ENCODE measurements at places on chromosomes 5 and 9. TPM values are rescaled to one million over a fixed set of nuclear protein-coding genes. Genes with fewer than 3 reads are reported as not detected.
A peak's percentile ranks its signal among the peaks of the same experiment; 100 is the strongest.

MUSK gene
- total RNA-seq: 0.27 TPM

DNA sequence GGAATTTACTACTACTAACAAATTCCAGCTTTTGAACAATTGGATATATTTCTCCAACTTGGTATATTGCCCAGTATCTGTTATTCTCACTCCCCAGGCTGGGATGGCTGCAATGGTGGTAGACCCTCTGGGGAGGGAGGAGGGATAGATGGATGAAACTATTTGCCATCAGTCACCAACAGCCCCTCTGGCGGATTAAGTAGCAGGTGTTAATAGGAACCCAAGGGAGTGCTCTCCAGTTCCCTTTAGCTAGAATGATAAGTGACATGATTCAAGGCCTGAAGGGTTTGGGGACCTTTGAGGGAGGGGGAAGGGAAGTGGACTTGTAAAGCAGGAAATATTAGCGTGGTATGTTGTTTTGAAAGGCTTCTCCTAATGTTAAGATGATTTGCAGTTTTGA, 824.0 kb upstream of the ARRDC3 start:
- DNase-seq: no peak

DNA sequence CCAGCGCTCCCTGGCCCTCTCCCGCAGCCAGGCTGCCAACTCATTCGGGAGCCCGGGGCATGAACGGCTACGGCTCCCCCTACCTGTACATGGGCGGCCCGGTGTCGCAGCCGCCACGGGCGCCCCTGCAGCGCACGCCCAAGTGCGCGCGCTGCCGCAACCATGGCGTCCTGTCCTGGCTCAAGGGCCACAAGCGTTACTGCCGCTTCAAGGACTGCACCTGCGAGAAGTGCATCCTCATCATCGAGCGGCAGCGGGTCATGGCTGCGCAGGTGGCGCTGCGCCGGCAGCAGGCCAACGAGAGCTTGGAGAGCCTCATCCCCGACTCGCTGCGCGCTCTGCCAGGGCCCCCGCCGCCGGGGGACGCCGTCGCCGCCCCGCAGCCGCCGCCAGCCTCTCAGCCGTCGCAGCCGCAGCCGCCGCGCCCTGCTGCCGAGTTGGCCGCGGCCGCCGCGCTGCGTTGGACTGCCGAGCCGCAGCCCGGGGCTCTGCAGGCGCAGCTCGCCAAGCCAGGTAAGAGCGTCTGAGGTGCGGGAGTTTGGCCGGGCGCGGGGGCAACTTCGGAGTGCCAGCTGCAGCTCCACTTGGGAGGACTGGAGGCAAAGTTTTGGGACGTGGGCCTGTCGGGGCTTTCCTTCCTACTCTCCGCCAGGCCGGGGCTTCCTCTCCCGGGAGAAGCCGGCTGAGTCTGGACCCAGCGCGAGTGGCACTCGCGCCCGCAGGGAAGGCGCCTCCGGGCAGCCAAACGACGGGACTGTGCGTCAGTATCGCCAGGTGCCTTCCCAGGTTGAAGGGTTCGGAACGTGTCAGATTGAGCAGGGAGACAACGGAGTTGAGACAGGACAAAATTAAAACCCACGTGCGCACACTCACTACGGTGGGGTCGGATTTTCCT, 735 bp downstream of the DMRT3 start:
- no peak for DNase-seq

DNA sequence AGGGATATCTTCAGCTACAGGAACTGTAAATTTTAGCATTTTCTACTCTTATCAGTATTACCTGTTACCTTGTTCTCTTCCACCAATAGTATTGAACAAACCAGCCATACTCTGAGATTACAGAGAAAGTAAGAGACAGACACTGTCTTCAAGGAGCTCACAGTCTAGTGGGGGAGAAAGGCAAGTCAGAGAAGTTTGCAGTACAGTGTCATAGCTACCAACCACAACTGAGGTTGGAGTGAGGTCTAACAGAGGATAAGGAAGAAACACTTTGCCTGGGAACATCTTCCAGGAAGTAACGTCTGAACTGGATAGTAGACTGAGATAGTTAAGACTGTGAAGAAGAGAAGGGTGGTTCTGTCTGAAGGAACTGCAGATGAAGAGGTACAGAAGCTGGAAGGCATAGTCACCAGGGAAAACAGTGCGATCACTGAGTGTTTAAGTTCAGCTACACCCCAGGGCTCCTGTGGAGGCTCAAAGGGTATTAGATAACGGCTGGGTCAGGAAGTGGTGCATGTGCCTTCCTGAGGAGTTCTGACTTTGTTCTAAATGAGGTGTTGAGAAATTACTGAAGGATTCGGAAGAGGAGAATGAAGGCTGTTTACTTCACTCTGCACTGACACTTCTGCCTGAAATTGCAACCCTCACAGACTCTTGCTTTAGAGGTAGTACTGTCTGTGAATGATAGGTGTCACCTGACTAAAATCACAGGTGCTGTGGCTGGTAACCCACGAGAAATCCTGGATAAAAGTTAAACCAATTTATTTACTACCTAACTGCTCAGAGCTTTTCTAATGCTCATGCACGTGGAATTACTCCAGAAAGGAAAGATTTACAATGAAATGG, 841.6 kb downstream of the MAT2B start:
- no peak for DNase-seq

THOC3 gene
- 46.8 TPM for total RNA-seq

ANKRD33B gene
- 6.9 TPM for total RNA-seq

- DNase-seq: peak; percentile 13
Measured at GRCh38 chr9:85377731-85378289, 363.9 kb downstream of the AGTPBP1 start.

GRCh38 chr5:9557696-9558095, 11.8 kb upstream of the SEMA5A start:
- DNase-seq: no peak

- DNase-seq: no peak
Measured at GRCh38 chr5:138805096-138805495, 51.9 kb downstream of the CTNNA1 start.

GRCh38 chr9:104923740-104924139, 4.2 kb downstream of the ABCA1 start:
- no peak for DNase-seq

DNA sequence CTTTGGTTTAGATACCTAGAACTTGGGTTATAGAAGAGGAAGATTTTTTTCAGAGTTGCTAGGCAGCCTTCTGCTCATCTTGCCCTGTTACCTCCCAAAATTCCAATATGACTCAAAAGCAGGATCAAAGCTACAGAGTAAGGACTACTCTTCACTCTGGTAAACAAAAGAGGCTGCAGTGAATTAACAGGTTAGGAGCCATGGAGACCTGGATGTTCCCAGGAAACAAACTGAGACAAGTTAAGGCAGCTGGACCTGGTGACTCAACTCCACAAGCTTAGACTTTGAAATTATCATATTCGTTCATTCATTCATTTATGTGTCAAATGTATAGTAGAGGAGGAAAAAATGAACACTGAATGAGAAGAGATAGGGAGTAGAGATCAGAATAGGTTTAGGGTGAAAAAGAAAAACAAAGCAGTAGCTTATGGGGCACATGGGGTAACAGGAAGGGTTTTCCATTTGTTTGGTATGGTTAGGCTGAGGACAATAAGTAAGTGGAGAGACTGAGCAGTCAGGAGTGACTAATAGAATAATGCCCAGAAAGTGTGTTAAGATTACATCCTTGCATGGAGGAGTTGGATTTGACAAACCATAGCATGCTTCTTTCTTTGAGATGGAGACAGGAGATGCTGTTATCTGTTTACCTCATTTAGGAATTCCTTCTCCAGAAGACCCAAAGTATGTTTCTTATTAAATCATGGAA, 464.0 kb upstream of the ZNF608 start:
- DNase-seq: no peak

SPATA31E1 gene
- not detected for total RNA-seq

DNA sequence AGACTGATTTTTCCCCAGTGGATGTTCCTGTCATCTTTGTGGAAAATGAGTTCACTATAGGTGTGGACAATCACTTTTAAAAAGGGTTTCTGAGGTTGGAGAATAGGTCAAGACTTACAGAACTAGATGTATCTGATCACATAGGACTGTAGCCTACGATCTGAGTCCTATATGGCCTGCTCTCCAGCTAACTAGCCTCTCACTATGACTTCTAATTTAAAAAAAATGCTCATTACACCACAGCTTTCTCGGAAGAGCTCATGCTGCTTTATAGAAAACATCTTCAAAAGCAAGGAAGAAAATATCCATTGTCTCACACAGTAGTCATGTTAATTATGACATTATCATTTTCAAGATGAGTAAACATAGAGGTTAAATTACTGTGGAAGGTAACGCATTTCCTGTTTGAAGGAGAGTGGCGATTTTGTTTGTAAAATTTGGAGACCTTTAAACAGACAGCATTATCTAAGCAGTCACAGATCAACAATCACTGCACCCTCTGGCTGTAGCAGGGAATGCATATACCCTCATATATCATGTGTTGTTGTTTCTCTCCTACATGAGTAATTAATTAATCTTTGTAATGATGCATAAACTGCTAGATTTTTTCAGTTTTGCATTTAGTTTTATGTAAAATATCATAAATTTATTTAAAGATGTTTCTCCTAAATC, 573.7 kb downstream of the GABRG2 start:
- no peak for DNase-seq

FBN2 gene
- 20.1 TPM for total RNA-seq

SIT1 gene
- not detected for total RNA-seq

FAM169A gene
- total RNA-seq: 60.1 TPM

CNTNAP3B gene
- 53.5 TPM for total RNA-seq

SPINK4 gene
- total RNA-seq: not detected

DNA sequence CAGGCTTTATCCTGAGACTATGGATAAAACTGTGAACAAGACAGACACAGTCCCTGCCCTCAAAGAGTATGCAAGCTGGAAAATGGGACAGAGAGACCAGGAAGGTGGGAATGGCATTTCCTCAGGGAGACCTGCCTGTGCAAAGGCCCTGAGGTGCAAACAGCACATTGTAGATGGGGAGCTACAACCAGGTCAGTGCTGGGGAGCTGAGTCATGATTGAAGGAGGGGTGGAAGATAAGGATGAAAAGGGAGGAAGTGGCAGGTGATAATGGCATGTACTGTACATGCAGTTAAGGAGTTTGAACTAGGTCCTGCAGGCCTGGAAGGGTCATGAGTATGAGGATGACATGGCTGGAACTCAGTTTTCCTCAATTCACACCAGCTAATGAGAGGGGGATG, 75.5 kb upstream of the BOD1 start:
- DNase-seq: no peak

CD74 gene
- total RNA-seq: 11.3 TPM

DNA sequence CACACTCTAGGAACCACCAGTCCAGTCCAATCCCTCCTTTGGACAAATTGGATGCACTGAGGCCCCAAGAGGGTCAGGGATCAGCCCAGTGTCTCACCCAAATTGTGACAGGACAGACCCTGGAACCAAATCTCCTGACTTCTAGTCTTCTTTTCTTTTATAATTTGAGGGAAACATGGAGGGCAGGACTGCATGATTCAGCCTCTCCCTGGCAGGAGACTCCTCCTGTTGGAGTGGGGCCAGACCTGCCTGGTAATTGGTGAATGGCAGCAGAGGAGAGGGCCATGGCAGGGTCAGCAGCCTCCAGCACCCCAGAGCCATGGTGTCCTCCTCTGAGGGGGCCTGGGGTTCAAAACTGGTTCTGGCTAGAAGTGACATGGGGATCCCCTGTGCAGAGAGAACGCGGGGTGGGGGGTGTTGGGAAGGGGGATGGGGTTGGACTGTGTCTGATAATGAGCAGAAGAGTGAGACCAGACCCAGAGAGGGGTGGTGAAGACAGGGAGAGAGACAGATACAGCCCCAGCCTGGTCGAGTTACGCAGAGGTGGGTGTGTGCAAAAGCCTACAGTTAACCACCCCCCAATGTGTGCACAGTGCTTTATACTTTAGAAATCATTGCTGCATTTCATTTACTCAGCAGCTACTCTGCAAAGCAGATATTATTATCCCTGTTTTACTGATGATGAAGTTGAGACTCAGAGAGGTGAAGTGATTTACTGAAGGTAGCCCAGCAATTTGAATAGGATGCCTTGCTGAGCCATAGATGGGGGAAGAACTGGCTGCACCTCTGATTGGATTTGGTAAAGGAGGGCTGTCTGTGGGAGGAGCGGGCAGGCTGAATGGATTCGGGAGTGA, 3.8 kb upstream of the SYNPO start:
- DNase-seq: no peak

GRCh38 chr5:31049936-31050704, 143.4 kb upstream of the CDH6 start:
- no peak for DNase-seq

SLC31A1 gene
- total RNA-seq: 9.5 TPM

DNA sequence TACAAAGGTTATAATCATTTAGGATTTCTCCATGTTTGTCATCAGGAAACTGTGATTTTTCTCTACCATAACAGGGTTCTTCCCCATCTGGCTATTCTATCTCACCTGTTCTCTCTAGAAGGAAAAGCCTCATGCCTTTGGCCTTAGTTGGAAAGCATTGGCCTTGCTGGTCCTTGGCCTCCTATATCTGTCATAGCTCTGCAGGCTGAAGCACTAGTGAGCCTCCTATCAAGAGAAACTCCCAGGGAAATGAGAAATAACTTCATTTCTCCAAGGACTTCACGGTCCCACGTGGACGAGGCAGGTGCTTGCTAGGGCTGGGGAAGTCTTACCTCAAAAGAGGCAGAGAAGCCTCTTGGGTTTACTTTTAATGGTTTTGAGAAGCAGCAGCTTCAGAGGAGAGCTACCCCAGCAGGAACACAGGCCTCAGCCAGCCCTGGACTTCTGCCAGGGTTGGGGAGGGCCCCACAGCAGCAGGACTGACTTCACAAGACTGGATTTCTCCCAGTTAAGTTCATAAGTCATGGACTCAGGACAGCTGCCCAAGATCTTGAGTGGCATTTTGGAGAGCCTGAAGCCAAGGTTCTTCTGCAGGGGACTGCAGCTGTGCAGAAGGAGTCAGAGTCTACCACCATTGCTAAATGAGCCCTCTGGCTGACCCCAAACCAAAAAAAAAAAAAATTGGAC, 15.8 kb upstream of the PSAT1 start:
- peak; percentile 20 for DNase-seq

DNA sequence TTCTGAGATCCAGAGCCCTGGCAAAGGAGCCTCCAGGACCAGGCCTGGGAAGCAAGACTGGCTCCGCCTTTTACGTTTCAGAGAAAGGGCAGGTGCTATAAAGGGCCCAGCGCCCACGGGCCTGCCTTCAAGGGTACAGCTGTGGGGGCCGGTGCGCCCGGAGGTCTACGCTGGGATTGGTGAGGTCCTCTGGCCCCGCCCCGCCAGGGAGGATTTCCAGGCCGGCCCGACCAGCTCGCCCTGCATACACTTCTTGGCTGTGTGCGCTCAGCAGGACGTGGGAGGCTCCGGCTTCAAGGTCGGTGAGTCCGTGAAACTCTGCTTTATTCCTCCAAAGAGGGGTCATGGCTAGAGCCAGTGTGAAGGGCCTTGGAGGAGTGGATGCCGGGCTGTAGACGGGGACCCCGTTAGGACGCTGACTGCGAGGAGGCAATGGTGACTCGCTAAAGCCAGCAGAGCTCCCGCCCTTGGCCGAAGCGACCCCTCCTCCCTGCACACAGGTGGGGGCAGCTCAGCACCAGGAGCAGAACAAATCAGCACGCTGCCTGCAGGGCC, at the start of gene CKMT2:
TSS of gene CKMT2 (plus strand) at position 243 of the 555 bp plus-strand sequence. CDS start 17,811 bp downstream, outside the sequence.
- DNase-seq: peak; percentile 61
